Omental fat pad (tissue), 4 donors: ENCODE measurements at places on chromosomes 6 and 20.

DNA sequence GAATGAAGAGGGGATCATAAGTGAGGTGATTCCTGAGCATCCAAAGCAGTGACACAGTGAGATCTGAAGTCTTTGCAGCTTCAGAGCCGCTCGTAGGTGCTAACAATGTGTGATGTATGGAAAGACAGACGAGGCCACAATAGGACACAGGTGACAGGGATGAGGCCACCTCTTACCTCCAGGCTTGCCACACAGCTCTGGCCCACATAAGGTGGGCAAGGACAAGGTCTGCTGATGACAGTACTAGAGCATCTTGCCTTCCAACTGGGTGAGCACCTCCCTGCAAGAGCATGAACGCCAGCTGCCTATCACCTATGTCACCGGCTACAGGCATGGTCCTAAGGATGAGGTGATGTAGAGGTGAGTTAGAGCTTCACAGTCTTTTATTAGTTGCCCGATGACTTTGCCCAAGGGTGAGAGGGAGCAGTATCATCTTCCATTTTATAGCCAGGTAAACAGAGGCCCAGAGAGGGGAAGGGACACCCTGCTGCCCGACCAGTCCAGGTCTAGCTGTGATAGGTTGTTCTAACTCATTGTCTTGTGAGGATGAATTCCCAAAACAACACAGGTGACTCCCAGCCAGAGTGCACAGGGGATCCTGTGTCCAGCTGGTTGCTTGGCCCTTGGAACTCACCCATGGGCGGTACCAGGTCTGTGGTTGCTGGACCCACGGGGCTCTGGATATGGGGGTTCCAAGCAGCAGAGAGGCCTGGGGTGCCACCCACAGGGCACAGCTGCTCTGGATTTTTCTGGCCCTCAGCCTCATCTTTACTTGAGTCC lies 6.2 kb upstream of the TGM6 start:
- DNase-seq = no peak

DNA sequence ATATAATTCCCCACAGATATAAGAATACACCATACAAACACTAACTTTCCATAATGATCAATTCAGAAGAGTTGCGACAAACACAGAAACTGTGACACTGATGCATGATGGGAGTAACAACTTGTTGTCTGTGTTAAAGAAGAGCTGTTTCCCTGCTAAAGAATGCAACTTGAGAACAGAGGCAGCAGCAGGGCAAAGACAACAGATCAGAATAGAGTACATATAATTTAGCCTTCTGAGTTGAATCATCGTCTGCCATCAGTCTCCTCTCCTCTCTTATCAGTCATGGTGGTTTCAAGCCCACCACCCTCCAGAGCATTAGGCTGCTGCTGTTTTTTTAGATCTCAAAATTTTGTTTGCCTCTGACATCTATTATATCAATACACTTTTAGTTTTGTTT lies 280.4 kb downstream of the UBE3D start:
- DNase-seq = no peak

- no peak for DNase-seq
These were observed 15.0 kb downstream of the ACSS2 start for GRCh38 chr20:34891166-34892062.

GRCh38 chr6:139965393-139965792 lies 590.9 kb upstream of the CITED2 start:
- no peak for DNase-seq

GRCh38 chr6:36774331-36774730 lies 64.9 kb downstream of the CPNE5 start:
- DNase-seq = no peak

DNA sequence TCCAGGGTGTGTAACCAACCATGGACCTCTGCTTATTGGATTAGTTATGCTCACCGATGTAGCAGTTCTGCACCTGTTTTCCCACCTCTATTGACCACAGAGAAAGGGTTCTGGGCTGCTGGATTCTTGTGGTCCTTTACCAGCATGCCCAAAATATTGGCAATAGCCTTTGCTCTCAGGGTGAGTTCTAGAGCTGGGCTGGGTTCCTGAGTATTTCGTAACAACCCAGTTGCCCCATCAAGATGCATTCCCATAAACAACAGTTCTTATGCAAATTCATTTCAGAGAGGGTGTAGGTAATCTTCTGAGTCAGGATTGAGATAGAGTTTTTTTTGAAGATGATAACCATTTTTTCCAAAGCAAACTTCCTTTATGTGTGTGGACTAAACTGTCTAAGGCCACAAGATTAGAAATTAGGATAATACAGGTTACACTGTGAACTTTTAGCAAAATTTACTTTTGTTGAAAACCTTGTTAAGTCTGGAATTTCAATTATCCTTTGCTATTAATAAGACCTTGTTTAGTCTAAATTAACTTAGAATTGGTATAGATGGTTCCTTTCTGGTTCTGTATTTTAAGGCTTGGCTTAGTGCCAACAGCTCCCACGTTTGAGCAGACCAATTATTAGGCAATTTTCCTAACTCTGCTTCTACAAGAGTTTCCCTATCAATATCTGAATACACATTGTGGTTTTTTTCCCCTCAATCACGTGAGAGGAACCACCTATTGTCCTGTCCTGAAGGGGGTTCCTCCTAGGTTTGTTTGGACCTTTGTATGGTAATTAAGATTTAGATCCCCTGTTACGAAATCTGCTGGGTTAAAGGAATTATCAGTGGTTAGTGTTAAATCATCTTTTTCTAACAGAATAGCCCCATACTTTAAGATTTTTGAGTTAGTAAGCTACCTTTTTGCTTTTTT lies 46.1 kb downstream of the TBX18 start:
- DNase-seq = no peak

GRCh38 chr6:31888276-31889258 lies 8.9 kb downstream of the EHMT2 start:
- no peak for DNase-seq

DNA sequence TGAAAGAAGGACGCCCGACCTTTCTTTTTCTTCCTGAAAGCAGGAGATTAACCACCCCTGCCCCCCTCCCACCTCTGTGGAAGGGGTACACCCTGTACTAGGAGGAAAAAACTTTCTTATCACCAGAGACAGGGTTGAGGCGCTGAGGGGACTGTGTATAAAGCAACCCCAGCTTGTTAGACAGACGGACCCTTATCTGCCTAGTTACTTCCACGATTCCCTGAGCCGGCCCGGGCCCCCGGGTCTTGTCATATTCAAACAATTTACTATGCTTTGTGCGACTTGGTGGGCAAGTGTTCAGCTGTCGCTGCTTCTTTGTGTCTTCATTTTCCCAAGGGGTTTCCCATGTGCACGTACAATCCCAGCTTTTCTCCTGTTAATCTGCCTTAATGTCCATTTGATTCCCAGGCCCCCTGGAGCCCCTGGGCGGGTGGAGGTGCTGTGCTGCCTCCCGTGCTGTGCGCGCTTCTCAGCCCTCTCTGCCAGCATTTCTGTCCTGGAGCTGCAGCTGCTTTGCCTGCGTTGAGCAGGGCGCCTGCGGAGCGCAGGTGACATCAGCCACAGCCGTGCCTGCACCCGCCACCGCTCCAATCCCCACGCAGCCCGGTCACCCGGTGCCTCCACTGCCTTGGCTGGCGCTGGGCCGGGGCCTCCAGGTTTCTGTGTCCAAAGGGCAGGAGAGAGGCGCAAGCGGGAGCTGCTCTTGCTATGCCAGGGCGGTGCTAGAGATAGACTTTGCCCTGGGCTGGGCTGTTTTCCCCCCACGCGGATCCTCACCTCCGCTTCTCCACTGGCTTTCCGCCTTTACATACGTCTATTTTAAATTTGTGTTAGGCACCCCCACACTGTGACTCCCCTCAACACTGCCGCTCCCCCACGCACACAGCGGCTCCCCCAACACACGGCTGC lies 96.2 kb downstream of the TTLL2 start:
- no peak for DNase-seq

DNA sequence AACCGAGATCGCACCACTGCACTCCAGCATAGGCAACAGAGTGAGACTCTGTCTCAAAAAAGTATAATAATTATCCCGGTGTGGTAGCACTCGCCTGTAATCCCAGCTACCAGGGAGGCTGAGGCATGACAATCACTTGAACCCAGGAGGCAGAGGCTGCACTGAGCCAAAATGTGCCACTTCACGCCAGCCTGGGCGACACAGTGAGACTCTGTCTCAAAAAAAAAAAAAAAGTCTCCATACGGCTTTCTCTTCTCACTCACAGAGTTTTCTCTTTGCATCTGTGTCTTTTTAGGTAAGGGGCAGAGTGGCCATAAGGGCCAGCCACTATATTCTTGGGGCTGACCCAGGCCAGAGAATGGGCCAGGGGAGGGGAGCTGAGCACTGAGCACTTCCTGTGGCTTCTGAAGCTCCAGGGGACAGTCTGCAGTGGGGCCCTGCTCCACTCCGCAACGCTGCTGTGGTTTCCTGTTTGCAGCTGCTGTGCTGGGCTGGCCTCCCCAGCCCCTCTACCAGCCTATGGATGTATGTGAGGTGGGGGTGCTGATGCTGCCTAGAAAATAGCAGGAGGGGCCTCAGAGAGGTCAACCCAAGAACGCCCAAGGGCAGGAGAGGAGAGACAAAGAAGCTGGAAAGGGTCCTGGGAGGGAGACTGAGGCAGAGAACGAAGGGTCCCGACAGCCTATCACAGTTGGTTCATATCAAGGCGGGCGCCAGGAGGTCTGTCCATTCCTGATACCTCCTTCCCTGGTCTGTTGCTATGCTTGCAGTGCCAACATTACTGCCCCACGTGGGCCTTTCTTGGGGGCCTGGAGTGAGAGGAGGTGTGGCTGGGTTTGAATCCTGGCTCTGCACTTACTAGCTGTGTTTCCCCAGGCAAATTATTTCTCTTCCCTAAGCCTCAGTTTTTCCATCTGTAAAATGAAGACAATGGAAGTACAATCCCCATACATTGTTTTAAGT lies 16.0 kb downstream of the SLA2 start:
- no peak for DNase-seq

- DNase-seq = no peak
These were observed 68.3 kb upstream of the KIF16B start for GRCh38 chr20:16641511-16642023.

DNA sequence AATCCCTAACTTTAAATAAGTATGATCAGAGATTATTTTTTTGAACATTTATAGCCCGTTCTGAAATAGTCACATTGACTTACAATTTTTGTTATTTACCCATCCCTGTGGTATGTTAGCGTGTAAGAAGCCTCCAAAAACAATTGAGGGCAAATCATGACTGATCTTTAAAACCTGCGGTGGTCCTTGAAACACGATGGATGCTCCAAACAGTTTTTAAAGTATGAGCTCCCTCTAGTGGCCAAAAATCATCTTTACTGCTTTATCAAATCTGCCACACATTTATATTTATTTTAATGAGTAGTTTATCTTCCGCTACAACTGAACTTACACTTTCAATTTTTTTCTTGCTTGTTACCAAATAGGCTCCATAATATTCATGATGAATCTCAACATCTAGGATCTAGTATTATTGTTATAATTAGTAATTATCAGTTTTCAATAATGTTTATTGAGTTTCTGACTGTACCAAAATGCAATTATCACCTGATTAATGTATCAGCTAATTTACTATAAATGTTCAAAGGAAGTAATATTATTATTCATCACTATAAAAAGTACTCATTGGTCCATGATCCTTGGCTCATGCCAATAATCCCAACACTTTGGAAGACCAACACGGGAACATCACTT lies 52.2 kb downstream of the MARCKS start:
- no peak for DNase-seq

DNA sequence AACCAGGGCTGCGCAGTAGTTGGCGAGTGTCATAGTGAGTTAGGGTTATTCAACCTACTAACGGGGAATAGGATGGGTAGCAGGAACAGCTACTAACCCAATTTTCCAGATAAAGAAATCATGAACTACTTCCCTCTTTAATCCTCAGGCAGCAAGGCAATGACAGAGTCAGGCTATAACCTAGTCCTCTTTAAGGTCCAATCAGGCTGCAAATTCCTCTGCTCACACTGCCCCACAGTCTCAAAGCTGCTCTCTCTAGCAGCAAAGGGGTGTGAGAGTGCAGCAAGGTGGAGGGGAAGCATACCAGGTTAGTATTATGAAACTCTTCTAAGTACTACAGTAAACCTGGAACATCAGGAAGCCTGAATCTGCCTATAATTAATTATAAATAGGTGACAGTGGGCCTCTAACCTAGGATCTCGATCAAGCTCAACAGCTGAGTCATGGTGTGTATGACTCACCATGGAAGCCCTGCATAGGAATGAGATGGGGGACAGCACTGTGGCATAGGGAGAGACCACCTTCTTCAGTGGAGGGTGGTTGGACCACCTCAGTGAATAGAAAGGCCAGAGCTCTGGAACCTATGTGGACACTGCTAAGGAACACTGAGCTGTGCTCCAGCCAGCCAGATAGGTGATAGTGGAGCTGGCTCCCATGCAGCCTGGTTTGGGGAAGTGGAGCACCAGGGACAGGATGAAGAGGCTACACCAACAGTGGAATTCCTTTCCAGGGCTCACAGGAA lies 7.9 kb downstream of the PEX6 start:
- DNase-seq = no peak

- no peak for DNase-seq
These were observed 270.6 kb downstream of the PRL start for GRCh38 chr6:22026164-22026678.

DNA sequence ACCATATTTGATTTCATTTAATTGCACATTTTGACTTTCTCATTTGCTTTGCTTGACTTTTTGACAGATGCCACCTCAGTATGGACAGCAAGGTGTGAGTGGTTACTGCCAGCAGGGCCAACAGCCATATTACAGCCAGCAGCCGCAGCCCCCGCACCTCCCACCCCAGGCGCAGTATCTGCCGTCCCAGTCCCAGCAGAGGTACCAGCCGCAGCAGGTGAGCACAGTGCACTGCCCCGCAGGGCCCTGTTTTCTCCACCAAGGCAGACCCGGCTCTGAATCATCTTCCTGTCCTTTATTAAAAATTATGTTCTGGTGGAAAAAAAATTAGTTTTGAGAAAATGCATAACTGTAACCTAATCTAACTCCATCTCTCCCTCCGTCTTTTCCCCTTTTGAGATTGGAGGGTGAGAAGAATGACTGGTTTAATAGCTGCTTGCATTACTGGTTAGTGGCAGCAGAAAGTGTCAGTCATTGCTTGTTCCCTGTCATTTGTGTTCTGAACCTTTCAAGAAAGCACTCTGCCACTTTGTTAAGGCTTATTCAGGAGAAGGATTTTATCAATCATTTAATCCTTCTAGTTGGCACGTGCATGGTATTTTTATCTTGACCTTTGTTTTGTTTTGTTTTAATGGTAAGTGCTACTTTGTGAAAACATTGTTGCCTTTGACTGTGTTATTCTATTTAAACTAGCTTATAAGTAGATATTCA lies 124.3 kb downstream of the ARID1B start:
- DNase-seq = no peak

- no peak for DNase-seq
These were observed 1.6 kb downstream of the TBC1D20 start for GRCh38 chr20:460707-461106.
